ENCODE measurements at places on chromosomes 2 and 18.

GRCh38 chr2:111642586-111643327 lies 241.2 kb downstream of the ANAPC1 start:
- DNase-seq = no peak

DNA sequence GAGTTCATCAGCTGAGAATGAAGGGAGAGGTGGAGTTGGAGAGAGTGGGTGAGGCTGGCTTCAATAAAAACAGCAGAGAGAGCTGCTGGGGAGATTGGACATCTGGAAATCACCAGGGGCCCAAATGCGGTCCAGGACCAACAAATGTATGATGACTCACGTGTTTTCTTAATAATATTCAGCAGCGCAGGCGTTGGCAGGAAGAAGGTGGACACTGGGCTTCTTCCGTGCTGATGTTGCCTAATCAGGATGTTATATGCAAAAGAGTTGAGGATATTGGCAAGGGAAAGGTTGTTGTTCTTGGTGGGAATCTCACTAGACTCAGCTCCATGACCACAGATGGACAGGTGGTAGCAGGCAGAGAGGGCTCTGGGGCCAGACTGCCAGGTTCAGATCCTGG lies 12.8 kb upstream of the PLA2R1 start:
- no peak for DNase-seq

DNA sequence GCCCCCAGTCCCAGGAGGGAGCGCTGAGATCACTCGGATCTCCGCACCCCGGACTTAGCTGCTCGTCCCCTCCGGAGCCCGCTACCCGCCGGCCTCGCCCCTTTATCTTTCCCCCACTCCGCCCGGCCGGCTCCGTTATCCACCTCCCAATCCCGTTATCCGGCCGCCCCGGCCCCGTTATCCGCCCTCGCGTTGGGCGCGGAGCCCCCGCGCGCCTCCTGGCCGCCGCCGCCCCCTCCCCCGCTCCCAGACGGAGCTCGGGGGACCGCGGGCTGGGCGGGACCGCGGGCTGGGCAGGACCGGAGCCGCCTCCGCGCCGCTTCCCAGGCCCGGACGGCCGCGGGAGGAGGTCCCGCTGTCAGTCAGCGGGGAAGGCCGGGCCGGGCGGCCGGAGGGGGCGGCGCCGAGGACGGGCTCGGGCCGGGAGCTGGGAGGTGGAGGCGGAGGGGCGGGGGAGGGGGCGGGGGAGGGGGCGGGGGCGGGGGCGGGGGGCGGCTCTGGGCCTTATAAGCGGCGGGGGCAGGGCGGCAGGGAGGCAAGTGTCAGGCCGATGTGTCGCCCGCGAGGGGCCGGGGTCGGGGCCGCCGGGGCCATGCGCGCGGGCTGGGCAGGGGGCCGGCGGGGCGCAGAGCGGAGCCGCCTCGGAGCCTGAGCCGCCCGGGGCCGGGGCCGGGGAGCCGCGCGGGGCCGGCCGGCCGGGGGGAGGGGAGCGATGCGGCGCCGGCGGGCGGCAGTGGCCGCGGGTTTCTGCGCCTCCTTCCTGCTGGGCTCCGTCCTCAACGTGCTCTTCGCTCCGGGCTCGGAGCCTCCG lies at the start of gene PKDCC:
Gene PKDCC, plus strand, starts transcription at position 534 of the 811 bp plus-strand sequence. Its CDS starts 179 bp downstream, at position 713.
- DNase-seq = no peak

GRCh38 chr2:153387203-153387602 lies 91.4 kb downstream of the RPRM start:
- DNase-seq = no peak

GRCh38 chr2:219616550-219616949 lies 10.9 kb upstream of the SLC4A3 start:
- DNase-seq = no peak

- DNase-seq = no peak
Observed at GRCh38 chr2:188937228-188938220, 36.6 kb upstream of the COL3A1 start.

DNA sequence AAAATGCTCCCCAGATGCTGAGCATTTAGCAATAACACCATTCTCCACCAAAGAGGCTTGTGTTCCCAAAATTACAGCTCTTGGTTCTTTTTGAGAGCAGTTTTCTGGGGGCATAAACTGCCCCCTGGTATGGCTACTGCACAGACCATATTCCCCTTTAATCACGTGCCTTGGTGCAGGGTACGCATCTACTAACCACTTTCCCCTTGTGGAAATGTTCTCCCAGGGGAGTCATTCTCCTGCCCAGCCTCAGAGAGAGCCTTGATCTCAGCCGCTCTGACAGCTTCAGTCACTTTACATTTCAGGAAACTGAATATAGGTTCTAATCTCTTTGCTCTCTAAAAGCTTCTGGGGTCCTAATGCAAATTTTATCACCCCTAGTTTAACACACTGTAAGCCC lies 44.7 kb upstream of the EML6 start:
- DNase-seq = peak; percentile 10

DNA sequence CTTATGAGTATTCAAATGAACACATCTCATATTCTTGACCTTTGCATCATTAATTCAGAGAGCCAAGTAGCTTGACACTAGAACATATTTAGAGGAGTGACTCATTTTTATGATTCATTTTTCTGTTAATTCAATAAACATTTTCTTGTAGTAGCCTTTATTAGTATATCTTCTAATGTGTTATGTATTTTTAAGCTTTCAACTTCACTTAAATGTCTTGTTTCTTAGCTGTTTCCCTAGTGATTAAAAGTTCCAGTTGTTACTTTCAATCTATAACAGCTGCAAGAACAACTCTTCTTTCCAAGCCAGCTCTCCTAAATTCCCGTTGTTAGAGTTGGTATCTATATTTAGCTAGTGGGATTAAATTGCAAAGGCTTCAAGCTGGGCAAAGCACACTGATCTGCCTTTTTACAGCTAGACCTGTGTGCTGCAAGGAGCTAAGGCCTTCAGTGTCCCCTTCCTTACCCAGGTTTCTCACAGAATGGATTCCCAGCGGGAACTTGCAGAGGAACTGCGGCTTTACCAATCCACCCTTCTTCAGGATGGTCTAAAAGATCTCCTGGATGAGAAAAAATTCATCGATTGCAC lies at the start of gene KLHL41:
Gene KLHL41, plus strand, starts transcription at position 405 of the 588 bp plus-strand sequence. Its CDS starts 77 bp downstream, at position 482.
- DNase-seq = no peak

- no peak for DNase-seq
Observed at GRCh38 chr2:235063471-235063961, 111.7 kb downstream of the SH3BP4 start.

DNA sequence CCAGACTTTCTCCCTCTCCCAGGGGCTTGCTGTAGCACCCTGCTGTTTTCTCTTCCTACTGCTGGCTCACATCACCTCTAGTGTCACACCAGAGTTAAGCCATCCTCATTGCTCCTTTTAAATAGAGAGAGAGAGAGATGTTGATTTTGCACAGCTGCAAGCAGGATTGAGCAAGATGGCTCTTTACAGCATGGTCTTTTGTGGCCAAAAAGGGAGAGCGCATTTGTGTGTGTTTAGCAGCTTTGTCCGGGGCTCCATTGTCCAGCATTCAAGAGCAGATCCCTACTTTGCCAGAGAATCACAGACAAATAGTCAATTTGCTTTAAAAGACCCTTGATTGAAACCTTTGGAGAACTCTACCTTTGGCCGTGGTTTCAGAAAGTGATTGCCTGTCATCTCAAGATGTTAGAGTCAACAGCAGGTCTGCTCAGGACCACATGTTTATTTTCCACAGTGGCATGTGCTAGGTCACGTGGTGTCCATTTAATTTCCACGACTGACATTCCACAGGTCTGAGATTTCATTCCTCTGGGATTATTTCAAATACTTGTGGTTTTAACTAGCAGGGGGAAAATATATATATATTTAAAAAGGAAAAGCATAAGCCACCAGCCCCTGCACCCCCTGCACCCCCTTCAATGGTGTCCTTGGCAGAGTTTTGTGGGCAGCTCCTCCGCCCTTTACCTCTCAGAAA lies 359.9 kb upstream of the SLC14A2 start:
- peak; percentile 73 for DNase-seq

DNA sequence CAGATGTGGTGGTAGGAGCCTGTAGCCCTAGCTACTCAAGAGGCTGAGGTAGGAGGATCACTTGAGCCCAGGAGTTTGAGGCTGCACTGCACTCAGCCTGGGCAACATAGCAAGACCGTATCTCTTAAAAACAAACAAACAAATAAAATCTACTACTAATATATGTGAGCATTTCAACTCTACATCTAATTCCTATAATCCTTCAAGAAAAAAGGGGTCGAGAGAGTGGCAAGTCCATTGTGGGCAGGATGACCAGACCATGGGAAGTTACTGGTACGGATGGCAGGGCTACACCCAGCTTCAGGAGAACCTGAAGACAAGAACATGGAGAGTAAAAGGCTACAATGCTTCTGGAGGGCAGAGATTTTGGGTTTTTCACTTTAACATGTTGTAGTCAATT lies 24.0 kb downstream of the BUB1 start:
- DNase-seq = no peak

DNA sequence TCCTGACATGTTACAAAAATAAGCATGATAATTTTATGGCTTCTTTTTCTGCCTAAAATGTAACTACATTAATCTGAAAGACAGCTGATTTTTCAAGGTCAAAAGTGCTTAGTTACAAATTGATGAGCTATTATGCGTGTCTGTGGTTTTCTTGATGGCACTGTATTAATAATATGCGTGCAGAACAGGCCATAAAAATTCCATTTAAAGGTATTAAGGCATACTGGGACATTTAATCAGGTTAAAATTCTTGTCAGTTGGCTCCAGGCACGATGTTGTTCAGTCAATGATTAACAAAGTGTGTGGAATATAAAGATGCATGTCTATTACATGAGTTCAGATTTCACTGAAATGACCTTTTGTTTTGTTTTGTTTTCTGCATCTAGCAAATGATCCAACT lies 420.1 kb upstream of the ZNF804A start:
- DNase-seq = no peak

Measured in NCI-H1092 (cell line).